ENCODE measurements at places on chromosomes 7 and 10.

GRCh38 chr7:142024547-142024946 is 28.9 kb downstream of the MGAM start:
- no peak for DNase-seq

- DNase-seq, result no peak
Observed at GRCh38 chr10:101569323-101569621, 18.8 kb downstream of the POLL start.

GRCh38 chr7:481219-481930 is 38.3 kb downstream of the PDGFA start:
- no peak for DNase-seq

DNA sequence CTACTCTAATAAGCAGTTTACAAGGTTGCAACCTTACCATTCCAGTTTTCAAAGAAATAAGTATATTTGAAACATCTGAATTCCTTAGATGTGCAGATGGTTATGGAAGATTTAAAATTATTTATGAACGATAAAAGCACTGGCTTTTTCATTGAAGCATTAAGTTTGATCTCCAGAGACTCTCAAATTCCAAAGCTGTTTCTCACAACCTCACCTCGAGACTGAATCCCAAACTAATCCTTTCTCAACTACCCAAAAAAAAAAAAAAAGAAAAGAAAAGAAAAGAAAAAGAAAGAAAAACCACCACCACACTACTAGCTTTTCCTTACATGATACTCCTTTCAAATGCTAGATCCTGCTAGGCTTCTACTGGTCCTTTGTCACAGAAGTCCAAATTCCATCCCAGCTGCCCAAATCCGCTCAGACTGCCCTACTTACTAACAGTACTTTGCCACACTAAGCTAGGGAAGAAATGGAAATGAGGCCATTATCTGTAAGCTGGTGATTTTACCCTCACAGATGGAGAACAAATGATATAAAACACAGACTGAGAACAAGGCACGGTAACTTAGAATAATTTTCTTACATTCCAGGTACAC is 100.6 kb upstream of the CDK1 start:
- no peak for DNase-seq

GRCh38 chr7:2209146-2209960 is 23.4 kb downstream of the MAD1L1 start:
- peak; percentile 11 for DNase-seq

DNA sequence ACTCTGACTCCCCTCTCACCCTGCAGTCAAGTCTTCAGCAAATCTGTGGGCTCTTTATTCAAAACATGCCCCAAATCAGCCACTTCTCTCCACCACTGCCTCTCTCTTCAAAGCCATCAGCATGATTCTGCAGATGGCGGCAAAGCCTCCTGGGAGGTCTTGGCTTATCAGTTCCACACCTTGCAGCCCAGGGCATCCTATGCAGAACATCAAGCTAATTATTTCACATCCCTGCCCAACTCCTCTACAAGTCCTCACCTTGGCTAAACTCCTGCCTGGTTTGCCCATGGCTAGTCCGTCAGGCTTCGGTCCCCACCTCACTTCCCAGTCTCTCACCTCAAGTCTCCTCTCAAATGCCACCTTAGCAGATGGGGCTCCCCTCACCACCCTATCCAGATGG is 70.2 kb downstream of the PIP4K2A start:
- DNase-seq, result no peak
